ENCODE measurements at places on chromosomes 16 and 17. TPM values are rescaled to one million over a fixed set of nuclear protein-coding genes. Genes with fewer than 3 reads are reported as not detected.

Gene GUCY2D
- total RNA-seq, result not detected

Gene HOXB9
- total RNA-seq, result not detected

Gene CACNG1
- total RNA-seq, result 0.63 TPM

Gene MSLN
- total RNA-seq, result not detected

Gene DUS2
- 15.7 TPM for total RNA-seq

Gene RHBDL3
- total RNA-seq, result 2.5 TPM

Gene MT3
- total RNA-seq, result 5.6 TPM

Gene CLEC3A
- not detected for total RNA-seq

Gene FBXW10
- 0.63 TPM for total RNA-seq

Gene SDR42E1
- total RNA-seq, result not detected

Gene MPV17L
- 11.3 TPM for total RNA-seq

Gene TMEM114
- not detected for total RNA-seq

Gene SLC6A2
- not detected for total RNA-seq

Gene UMOD
- total RNA-seq, result not detected

Gene SPATA20
- 22.8 TPM for total RNA-seq

Gene HOXB6
- total RNA-seq, result not detected

Gene MYCBPAP
- 2.2 TPM for total RNA-seq

Gene NT5M
- 5.0 TPM for total RNA-seq

Gene STAT5B
- 38.5 TPM for total RNA-seq

Gene EFNB3
- 19.7 TPM for total RNA-seq

Gene UTS2R
- not detected for total RNA-seq

Gene MYL4
- 1.6 TPM for total RNA-seq

Gene NHERF2
- total RNA-seq, result 10.0 TPM

Gene MYO15A
- total RNA-seq, result 9.4 TPM

Gene KRTAP4-9
- not detected for total RNA-seq

Gene TMC7
- total RNA-seq, result 3.4 TPM

Gene CLEC18C
- 0.94 TPM for total RNA-seq

Measured in parietal lobe (tissue), 2 donors.